Karpas-422 (cell line): ENCODE measurements at places on chromosomes 16 and 17.
A peak's percentile ranks its signal among the peaks of the same experiment; 100 is the strongest.

GRCh38 chr16:87425941-87426340 is 33.8 kb downstream of the MAP1LC3B start:
- no peak for DNase-seq

GRCh38 chr17:12977008-12977751 is 40.6 kb downstream of the ELAC2 start:
- DNase-seq: no peak

DNA sequence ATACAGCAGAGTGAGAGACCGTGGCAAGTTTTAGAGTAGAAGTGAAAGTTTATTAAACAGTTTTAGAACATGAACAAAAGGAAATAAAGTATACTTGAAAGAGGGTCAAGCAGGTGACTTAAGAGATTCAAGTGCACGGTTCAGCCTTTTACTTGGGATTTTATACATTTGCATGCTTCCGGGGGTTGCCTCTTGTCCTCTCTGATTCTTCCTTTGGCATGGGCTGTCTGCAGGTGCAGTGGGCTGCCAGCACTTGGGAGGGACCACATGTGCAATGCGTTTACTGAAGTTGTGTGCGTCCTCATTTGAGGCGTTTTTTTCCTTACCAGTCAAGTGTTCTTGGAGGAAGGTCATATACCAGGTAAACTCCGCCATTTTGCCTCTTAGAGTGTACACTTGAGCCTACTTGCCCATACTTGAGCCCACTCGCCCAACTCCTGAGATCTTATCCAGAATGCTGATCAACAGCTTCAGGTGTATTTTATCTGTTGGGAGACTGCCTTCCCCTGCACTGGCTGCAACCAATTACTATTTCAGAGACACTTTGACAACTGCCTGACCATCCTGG is 195.2 kb downstream of the IRX5 start:
- peak; percentile 64 for DNase-seq

DNA sequence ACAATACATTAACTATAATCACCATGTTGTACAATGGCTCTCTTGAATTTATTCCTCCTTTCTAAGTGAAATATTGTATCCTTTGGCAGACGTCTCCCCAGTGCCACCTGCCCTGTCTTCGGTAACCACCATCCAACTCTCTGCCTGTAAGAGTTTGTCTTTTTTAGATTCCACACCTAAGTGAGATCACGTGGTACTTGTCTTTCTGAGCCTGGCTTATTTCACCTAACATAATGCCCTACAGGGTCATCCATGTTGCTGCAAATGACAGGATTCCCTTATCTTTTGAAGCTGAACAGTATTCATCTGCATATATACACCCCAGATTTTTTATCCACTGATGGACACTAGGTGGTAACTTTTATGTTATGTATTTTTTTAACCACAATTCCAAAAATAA is 24.2 kb downstream of the ORC6 start:
- no peak for DNase-seq

GRCh38 chr16:62404842-62405611 is 368.8 kb upstream of the CDH8 start:
- DNase-seq: no peak

- no peak for DNase-seq
These were observed 42.4 kb downstream of the GAS7 start for GRCh38 chr17:10156077-10156435.

GRCh38 chr16:85306793-85307551 is 194.7 kb upstream of the CIBAR2 start:
- DNase-seq: no peak

GRCh38 chr17:9905902-9906301 is 831 bp upstream of the RCVRN start:
- DNase-seq: peak; percentile 84

GRCh38 chr17:32494621-32495358 is 8.0 kb downstream of the CDK5R1 start:
- DNase-seq: no peak

GRCh38 chr17:21814776-21815175 is 122.5 kb downstream of the KCNJ18 start:
- no peak for DNase-seq

- no peak for DNase-seq
These were observed 19.4 kb downstream of the UTS2R start for GRCh38 chr17:82390860-82391435.

GRCh38 chr16:67429053-67429798 is 1.7 kb upstream of the HSD11B2 start:
- DNase-seq: no peak

- no peak for DNase-seq
These were observed 5.7 kb upstream of the ADAP2 start for GRCh38 chr17:30915833-30916611.

DNA sequence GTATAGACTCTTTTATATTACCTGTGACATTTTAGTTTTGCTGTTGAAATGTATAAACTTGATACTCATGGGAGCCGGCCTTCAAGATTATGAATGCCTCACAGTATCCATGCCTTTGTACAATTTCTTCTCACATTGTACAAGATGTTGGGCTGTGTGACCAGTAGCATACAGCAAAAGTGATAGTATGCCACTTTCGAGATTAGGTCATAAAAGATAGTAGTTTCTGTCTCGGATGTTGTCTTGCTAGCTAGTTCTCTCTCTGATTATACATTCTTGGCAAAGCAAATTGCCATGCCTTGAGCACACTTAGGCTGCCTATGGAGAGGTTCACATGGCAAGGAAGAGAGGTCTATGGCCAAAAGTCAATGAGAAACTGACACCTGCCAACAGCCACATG is 1309.8 kb upstream of the CDH8 start:
- no peak for DNase-seq

- no peak for DNase-seq
These were observed 20.3 kb downstream of the G6PC1 start for GRCh38 chr17:42920922-42921321.
